ENCODE measurements at places on chromosomes 13 and 19. TPM values are rescaled to one million over a fixed set of nuclear protein-coding genes. Genes with fewer than 3 reads are reported as not detected.

DNA sequence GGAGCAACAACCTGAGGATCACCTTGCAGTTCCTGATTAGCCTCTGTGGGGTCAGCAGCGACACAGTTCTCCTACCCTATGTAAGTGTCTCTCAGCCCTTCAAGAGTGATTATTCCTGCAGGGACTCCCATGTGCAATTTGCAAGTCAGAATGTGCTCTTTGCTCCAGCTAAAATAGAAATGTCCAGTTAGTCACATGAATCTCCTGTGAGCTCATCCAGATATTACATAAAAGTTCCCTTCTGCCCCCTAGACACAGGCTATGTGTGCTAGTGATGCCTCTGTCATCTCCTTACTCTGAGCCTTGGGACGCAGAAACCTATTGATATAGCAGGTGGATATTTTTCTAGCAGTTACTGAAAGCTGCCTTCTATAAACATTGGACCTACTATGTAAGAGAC, 105.5 kb downstream of the ZAR1L start:
- no peaks in the 10 kb centered on the region for H3K36me3 ChIP-seq
- no peak overlapping the region for H3K27ac ChIP-seq
- no peak overlapping the region for H3K4me3 ChIP-seq
- DNase-seq, result no peak

GRCh38 chr19:15124572-15125231, 17.5 kb downstream of the SYDE1 start:
- peak; percentile 67 for DNase-seq
- H3K27me3 ChIP-seq, result no peaks in the 10 kb centered on the region
- peaks cover 5% of the 10 kb centered on the region for H3K4me1 ChIP-seq

GRCh38 chr19:13579388-13580060, 73.2 kb upstream of the CACNA1A start:
- H3K27ac ChIP-seq, result no peak overlapping the region
- H3K4me1 ChIP-seq, result no peaks in the 10 kb centered on the region
- H3K36me3 ChIP-seq, result no peaks in the 10 kb centered on the region
- no peak overlapping the region for H3K4me3 ChIP-seq
- H3K27me3 ChIP-seq, result peaks cover 13% of the 10 kb centered on the region
- no peak for DNase-seq

- H3K4me1 ChIP-seq, result peaks cover 9% of the 10 kb centered on the region
- no peak overlapping the region for H3K27ac ChIP-seq
- H3K36me3 ChIP-seq, result peaks cover 31% of the 10 kb centered on the region
Measured at GRCh38 chr19:49881672-49882394, 4.3 kb downstream of the TBC1D17 start.

DNA sequence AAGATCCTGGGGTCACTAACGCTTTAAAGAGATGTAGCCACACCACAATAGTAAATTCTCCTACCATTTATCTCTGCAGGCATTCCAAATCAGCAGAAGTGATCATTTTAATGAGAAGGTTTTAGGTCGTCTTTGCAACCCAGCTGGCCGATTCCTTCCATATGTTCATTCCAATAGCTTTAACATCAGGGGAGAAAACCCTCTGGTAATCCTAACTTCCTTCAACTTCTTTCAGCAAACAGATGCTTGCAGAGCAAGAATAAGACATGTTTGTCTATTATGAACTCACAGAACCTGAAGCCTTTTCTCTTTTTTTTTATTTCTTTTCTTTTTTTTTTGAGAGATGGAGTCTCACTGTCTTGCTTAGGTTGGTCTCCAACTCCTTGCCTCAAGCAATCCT, 498.6 kb upstream of the SLITRK1 start:
- H3K4me3 ChIP-seq, result no peak overlapping the region
- H3K4me1 ChIP-seq, result no peaks in the 10 kb centered on the region
- H3K36me3 ChIP-seq, result no peaks in the 10 kb centered on the region
- H3K27me3 ChIP-seq, result no peaks in the 10 kb centered on the region
- no peak for DNase-seq
- H3K27ac ChIP-seq, result no peak overlapping the region

Gene ZFP14
- 19.2 TPM for total RNA-seq

Gene LILRB4
- total RNA-seq, result not detected

GRCh38 chr19:15623711-15624318, 8.8 kb downstream of the CYP4F8 start:
- no peak for DNase-seq
- no peaks in the 10 kb centered on the region for H3K4me1 ChIP-seq
- H3K4me3 ChIP-seq, result no peak overlapping the region
- no peak overlapping the region for H3K27ac ChIP-seq
- no peaks in the 10 kb centered on the region for H3K27me3 ChIP-seq
- H3K36me3 ChIP-seq, result peaks cover 2% of the 10 kb centered on the region

Gene ANKRD24
- 1.6 TPM for total RNA-seq

Gene ZNF836
- total RNA-seq, result 30.2 TPM

DNA sequence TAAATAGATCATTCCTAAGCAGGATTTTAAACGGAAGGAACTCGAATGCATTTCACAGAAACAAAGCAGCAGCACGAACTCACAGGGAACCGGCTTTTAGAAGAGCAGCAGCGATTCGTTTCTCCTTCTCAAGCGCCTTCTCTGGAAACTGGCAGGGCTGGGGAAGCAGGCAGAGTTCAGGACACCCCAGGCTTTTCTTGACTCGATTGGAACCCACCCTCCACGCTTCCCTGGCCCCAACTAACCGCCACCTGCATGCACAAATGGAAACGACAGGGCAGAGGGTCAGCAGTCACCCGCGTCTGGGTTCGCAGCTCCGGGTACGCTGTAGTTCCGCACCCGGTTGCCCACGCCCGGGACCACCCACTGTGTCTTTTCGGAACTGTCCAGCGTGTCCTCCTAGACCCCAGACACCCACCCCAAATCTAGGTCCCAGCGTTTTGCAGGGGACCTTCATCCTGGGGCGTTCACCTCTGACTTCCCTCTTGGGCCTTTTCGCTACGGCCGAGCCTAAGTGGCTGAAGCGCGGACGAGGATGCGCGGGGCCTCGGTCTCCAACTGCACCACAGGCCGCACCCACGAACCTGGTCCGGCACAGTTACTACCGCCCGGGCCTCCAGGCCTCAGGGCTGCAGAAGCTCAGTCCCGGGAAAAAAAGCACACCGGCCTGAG, 500 bp downstream of the ZFP30 start:
- H3K27me3 ChIP-seq, result no peaks in the 10 kb centered on the region
- peaks cover 16% of the 10 kb centered on the region for H3K4me1 ChIP-seq
- peak overlapping the region; percentile 96 for H3K27ac ChIP-seq
- peak overlapping the region; percentile 89 for H3K4me3 ChIP-seq
- peaks cover 8% of the 10 kb centered on the region for H3K36me3 ChIP-seq

DNA sequence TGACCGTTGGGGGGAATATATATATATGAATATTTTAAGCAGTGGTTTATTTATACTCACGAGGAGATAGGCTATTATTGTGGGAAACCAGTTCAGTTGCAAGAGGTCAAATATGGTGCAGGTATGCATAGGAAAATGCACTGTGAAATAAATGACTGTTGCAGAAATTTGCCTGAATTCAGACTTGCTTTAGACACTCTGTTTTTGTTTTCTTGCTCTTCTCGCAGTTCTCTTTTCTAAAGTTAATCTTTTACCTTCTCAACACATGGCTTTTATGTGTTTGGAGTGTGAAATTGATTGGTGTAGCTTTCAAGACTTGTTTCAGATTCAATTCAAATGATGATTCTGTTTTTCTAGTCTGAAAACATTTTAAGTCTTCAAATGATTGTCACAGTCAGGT, 109.7 kb downstream of the LRCH1 start:
- peaks cover 7% of the 10 kb centered on the region for H3K36me3 ChIP-seq
- H3K27ac ChIP-seq, result peak overlapping the region; percentile 88
- H3K4me3 ChIP-seq, result peak overlapping the region; percentile 35
- DNase-seq, result no peak
- peaks cover 62% of the 10 kb centered on the region for H3K4me1 ChIP-seq
- no peaks in the 10 kb centered on the region for H3K27me3 ChIP-seq

DNA sequence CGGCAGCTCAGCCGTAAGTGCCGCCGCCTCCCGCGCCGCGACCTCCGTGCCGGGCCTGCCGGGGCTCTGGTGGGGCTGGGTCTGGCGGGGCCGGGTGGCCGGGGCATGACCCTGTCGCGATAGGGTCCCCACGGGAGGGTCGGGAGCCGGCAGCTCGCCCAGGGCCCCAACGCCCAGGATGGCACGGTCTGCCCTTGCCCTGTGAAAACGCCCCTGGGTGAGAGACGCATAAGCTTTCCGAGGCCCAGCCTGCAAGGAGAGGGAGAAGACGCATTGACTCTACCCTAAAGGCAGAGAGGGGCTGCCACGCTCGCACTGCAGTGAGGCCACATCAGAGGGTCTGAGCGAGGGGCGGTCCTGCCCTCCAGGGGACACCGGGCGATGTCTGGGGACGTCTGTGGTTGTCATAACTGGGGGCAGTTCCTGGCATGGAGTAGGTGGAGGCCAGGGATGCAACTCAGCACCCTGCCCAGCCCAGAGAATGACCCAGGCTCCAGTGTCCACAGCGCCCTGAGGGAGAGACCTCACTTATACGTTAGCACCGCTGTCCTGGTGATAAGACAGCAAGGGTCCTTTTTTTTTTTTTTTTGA, 539 bp downstream of the ZNF554 start:
- H3K27me3 ChIP-seq, result no peaks in the 10 kb centered on the region
- peak overlapping the region; percentile 91 for H3K4me3 ChIP-seq
- peaks cover 3% of the 10 kb centered on the region for H3K4me1 ChIP-seq
- peak overlapping the region; percentile 97 for H3K27ac ChIP-seq

DNA sequence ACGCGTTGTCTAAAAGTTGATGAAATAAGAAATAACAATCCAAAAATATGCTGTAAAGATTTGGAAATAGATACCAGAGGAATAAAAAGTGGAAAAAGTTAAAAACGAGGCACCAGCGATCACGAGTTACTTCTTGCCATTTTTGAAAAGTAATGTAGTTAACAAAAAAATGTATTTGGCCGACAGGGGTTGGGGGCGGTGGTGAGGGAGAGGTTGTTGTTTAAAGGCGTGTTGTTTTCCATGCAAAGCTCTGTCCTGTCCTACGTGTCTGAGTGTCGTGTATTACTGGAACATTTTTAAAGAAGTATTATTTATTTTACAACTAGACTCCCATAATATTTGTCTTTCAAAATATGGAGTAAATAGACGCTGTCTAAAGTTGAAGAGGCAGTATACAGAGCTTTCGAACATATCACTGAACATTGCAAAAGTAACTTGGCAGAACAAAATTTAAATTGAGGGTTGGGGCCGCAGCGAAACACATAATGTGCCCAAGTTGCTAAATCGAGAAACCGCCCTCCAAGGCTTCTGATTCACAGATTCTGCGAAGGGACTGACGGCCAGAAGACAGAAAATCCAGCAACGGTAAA, 823 bp downstream of the FBXO17 start:
- peaks cover 22% of the 10 kb centered on the region for H3K4me1 ChIP-seq
- peaks cover 4% of the 10 kb centered on the region for H3K36me3 ChIP-seq
- no peaks in the 10 kb centered on the region for H3K27me3 ChIP-seq
- peak overlapping the region; percentile 88 for H3K27ac ChIP-seq

DNA sequence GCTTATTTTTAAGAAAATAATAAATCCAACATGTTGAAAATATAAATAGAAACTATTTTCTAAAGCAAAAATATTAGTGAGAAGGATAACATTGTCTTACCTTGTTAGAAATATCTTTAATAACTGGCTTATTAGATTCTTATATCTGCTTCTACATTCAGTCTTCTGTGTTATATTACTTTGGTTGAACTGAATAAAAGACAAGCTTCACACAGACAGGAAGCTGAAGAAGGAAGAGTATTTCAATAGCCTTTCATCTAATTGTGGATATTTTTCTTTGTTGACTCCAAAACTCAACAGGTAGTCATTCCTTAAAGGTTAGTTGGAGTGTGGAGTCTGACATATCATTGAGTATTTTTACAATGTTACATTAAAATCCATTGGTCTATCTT, 10.9 kb downstream of the SETDB2 start:
- no peak overlapping the region for H3K27ac ChIP-seq
- no peak overlapping the region for H3K4me3 ChIP-seq
- H3K27me3 ChIP-seq, result no peaks in the 10 kb centered on the region
- H3K4me1 ChIP-seq, result no peaks in the 10 kb centered on the region
- no peak for DNase-seq

DNA sequence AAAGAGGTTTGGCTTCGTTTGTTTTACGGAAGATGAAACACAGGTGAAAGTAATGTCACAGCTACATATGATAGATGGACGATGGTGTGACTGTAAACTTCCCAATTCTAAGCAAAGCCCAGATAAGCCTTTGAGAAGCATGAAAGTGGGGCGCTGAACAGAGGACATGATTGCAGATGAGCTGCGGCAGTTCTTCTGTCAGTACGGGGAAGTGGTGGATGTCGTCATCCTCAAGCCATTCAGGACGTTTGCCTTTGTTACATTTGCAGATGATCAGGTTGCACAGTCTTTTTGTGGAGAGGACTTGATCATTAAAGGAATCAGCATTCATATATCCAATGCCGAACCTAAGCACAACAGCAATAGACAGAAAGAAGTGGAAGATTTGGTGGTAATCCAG, 111.5 kb upstream of the DIAPH3 start:
- DNase-seq, result no peak
- no peak overlapping the region for H3K4me3 ChIP-seq
- peaks cover 3% of the 10 kb centered on the region for H3K27me3 ChIP-seq
- peaks cover 6% of the 10 kb centered on the region for H3K36me3 ChIP-seq
- no peaks in the 10 kb centered on the region for H3K4me1 ChIP-seq

Gene ZNF66
- total RNA-seq, result 30.6 TPM

GRCh38 chr19:18710996-18711751, 27.7 kb downstream of the CRTC1 start:
- H3K27ac ChIP-seq, result no peak overlapping the region
- H3K27me3 ChIP-seq, result no peaks in the 10 kb centered on the region
- no peaks in the 10 kb centered on the region for H3K4me1 ChIP-seq
- H3K4me3 ChIP-seq, result no peak overlapping the region
- no peak for DNase-seq

- no peaks in the 10 kb centered on the region for H3K4me1 ChIP-seq
- no peaks in the 10 kb centered on the region for H3K27me3 ChIP-seq
- no peak for DNase-seq
Measured at GRCh38 chr19:55310498-55310897, 14.6 kb downstream of the TMEM150B start.

- no peaks in the 10 kb centered on the region for H3K4me1 ChIP-seq
- no peak overlapping the region for H3K27ac ChIP-seq
- H3K36me3 ChIP-seq, result no peaks in the 10 kb centered on the region
- peaks cover 8% of the 10 kb centered on the region for H3K27me3 ChIP-seq
- no peak overlapping the region for H3K4me3 ChIP-seq
Measured at GRCh38 chr19:13401388-13401787, 104.9 kb downstream of the CACNA1A start.

DNA sequence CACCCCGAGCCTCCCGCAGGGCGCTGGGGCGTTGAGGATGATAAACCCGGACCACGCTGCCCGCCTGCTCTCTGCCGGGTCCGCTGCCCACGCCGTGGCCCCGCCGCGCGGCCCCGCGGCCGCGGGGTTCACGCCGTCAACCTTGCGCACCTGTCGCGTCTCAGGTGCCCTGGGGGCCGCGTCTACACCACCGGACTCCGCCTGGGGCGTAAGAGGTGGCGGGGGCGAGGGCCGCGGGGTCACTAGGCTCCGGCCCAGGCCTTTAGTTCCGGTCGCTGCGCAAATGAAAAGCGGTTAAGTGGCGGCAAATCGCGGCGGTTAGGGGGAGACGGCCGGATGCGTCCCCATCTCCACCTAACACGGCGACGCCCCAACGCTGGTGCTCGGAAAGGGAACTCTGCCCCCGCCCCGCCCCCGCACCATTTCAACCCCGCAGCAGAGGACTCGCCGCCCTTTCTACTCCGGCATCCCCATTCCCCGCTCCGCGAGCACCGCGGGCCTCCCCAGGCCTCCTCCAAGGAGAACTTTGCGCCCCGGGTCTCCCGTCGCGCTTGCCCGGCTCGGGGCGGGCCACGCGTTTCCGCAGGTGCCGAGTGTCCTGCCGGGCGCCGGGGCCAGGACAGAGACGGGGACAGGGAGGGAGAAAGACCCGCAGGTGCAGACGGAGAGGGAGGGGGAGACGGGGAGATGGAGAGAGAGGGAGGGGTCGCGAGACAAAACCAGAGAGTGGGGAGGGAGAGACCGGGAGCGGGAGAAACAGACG, 4.3 kb downstream of the ONECUT3 start:
- peaks cover 17% of the 10 kb centered on the region for H3K4me1 ChIP-seq
- H3K36me3 ChIP-seq, result peaks cover 7% of the 10 kb centered on the region
- DNase-seq, result no peak
- no peak overlapping the region for H3K27ac ChIP-seq
- H3K27me3 ChIP-seq, result peaks cover 26% of the 10 kb centered on the region

Data from progenitor cell of endocrine pancreas (in vitro differentiated cells).